SJSA1 (cell line): ENCODE measurements at places on chromosomes 1 and 21. TPM values are rescaled to one million over a fixed set of nuclear protein-coding genes. Genes with fewer than 3 reads are reported as not detected.

Gene PTGER3
- total RNA-seq = 13.2 and 14.9 TPM in 2 replicates

Gene TRPM2
- total RNA-seq = 14.8 and 16.1 TPM in 2 replicates

DNA sequence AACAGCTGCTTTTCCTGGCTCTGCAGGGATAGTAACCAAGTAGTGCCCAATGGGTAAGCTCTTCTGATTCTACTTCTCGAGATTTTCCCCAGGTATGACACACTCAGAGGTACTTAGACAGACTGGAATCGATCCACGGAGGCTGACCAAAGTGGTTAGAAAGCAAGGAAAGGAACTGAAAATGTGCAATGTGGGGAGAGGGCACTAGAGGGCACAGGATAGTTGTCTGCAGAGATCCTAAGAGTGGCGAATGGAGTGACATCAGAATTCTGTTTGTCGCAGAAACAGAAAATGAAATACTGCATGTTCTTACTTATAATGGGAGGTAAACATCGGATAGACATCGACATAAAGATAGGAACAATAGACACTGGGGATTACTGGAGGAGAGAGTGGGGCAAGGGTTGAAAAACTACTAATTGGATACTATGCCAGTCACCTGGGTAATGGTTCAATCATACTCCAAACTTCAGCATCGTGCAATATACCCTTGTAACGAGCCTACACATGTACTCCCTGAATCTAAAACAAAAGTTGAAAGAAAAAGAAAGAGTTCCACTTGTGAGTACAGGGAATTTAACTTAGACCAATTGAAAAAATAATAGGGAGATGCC is 23.3 kb downstream of the CYP2J2 start:
- no peak for DNase-seq

DNA sequence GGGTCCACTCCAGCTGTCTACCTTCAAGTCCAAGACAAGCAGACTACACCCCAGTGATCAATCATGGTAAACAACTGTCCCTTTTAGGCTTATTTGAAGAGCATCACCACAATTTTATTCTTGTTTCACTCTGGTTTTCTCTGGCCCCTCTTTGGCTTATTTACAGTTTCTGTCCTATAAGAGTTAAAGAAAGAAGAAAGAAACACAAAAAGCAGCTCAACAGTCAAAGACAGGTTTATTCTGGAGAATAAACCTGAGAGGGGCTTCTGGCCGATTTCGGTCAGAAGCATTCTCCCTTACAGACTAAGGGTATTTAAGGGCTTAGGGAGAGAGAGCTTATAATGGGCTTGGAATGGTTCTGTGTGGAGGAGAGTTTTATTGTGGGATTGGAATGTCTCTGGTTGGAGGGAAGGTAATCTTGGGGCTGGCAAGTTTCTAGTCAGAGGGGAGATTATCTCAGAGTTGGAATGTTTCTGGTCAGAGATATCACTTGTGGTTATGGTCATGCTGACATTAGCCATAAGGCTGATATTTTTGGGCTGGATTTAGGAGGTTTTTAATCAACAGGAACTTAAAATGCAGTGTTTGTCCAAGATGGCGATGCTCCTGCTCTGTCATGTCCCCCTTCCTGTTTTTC is 161.0 kb downstream of the URB2 start:
- no peak for DNase-seq

- DNase-seq = no peak
These were observed 106.4 kb downstream of the CTH start for GRCh38 chr1:70517444-70517843.

DNA sequence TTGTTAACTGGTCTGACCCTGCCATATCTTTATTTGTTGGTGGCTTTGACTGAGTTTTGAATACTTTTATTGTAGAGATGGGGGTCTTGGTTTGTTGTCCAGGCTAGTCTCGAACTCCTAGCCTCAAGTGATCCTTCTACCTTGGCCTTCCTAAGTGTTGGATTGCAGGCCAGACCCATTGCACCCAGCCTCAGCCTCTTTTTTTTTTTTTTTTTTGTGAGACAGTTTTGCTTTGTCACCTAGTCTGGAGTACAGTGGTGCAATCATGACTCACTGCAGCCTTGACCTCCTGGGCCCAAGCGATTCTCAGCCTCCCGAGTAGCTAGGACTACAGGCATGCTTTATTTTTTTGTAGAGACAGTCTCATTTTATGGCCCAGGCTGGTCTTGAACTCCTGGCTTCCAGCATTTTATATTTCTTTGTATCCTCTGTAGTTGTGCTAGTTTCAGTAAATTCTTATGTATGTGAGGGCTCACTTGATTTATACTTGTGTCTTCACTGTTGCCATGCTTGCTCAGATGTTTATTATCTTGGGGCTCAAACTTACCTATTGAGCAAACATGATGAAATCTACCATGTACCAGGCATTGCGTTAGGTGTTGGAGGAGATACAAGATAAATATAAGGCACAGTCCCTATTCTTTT is 24.1 kb downstream of the THRAP3 start:
- DNase-seq = peak; percentile 72

GRCh38 chr21:31414263-31415000 is 70.4 kb upstream of the TIAM1 start:
- DNase-seq = no peak
